Fibroblast of upper back skin (primary cell): ENCODE measurements at places on chromosomes 12 and 14.

GRCh38 chr12:92431146-92431545 is 271.6 kb upstream of the PLEKHG7 start:
- no peak for DNase-seq

DNA sequence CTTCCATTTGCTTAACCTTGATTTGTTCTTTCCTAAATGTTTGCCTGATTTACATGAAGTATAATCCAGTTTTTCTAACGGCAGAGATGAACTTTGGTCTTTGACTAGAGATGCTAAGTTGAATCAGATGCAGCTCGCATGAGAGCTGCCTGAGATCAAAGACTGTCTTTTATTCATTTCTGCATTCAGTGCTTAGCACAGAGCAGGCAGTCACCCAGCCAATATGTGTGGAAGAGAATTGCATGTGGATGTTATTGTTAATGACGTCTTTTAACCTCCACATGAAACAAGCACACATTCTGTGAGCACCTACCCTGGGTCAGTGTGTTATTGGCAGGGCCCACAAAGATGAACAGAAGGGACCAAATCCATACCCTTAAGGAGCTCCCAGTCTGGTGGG is 99.2 kb downstream of the SLC5A8 start:
- no peak for DNase-seq

- DNase-seq: no peak
Observed at GRCh38 chr12:12433203-12433731, 76.4 kb downstream of the BORCS5 start.

DNA sequence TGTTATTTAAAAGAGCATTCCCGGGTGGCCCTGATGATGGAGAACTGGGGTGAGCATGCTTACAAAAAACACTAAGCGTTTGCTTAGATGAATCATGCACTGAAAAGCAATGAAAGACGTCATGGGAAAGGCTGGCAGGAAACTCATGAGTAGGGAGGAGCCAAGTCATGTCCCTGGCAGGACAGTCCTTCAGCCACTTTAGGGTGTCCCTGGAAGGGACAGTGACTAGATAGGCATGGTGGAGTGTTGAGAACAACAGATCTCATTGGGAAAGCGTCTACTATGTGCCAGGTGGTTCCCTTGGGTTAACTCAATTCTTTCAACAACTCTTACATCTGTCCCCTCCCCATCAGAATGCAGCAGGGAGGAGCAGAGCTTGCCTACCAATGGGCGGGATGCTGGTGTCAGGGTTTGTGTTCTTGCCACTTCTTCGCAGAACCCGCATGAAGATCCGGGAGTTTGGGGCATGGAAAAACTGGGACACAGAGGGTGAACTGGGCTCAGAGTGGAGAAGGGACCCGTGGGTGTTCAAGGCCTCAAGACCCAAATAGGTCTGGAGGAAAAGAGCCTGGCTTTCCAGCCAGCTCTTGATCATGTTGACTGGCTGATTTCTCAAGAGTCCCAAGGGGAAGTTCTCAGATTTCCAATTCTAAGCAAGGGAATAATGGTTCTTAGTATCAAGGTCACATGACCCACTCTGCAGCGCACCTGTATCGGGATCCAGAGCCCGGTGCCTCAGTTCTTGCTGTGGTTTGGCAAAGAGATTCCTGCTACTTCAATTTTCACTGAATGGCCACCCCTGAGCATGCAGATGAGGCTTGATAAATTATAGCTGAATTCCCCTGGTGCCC is 653.9 kb upstream of the TBX3 start:
- DNase-seq: peak; percentile 88

DNA sequence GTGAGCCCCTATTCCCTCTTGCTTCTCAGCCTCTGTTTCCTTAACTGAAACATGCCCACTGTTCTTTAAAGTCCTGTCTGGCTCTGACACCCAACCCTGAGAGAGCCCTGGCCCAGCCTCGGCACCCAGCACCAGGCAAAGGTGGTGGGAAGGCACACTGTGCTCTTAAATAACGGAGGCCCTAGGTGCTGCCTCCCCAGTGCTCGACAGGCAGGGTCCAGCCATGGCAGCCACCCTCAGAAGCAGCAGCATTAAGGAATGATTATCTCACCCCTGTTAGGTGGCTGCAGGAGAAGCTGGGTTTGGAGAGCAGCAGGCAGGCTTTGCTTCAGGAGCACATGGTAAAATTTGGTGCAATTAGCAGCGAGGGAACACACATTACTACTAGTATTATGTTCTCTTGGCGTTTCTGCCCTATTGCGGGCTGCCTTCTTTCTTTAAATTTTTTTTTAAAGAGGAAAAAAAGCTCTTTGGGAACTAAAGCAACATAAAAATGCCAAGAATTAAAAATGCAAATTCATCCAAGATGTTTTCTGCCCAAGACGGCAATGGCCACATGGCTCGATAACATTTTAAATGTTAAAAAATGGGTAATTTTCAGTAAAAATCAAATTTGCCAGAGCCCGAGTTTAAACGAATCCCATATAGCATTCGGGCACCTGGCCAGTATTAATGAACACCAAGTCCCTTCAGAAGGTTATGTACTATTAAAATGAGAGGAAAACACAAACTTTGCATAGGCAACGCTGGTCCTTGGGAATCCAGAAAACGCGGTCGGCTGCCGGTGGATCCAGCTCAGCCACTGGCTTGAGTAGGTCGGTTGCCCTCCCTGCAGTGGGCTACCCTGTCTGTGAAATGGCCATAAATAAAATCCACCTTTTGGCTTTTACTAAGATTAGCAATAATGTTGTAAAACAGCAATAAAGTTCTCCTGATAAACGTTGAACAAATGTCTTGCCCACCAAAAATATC is 152.2 kb downstream of the BCL11B start:
- DNase-seq: no peak

- peak; percentile 87 for DNase-seq
Observed at GRCh38 chr14:78253986-78254385, 83.8 kb downstream of the NRXN3 start.

DNA sequence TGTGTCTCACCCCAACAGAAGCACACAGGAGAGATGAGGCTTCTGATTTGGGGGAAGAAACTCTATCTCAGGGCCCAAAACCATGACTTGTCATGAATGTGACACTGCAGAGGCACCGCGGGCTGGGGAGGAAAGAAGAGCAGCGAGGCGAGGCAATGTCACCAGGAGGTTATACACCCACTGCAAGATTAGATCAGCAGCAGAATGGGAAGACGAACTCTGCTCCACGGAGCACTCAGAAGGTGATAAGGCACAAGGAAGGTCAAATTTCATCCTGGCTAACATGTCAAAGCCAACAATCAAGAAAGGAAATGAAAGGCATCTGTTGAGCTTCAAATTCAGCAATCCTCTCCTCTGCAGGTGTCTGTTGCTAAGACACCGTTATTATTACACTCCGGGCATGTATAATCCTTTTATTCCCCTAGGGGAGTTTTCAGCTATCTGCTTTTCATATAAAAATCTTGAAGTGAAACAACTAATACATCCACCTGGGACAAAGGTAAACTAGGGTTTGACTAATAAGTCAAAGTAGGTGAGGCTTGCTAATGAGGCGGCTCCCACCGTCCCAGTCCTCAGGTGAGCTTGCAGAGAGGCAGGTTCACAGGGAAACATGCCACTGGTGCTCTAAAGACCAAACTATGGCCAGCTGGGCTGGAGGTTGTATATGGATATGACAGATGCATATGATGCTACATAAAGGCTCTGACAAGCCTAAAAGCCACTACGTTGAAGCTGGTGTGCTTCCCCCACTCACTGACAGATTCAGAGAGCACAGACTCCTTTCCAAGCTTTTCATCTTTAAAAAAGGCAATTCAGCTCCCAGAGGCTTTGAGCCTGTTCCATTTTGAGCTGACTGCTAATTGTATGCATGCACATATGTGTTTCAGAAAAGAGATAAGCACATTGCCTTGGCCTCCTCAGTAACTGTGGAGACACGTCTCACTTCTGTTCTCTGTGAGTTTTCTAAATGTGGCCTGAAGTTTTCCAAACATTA is 221.2 kb downstream of the NELL2 start:
- no peak for DNase-seq

- DNase-seq: no peak
Observed at GRCh38 chr14:55950135-55950534, 168.1 kb upstream of the PELI2 start.

DNA sequence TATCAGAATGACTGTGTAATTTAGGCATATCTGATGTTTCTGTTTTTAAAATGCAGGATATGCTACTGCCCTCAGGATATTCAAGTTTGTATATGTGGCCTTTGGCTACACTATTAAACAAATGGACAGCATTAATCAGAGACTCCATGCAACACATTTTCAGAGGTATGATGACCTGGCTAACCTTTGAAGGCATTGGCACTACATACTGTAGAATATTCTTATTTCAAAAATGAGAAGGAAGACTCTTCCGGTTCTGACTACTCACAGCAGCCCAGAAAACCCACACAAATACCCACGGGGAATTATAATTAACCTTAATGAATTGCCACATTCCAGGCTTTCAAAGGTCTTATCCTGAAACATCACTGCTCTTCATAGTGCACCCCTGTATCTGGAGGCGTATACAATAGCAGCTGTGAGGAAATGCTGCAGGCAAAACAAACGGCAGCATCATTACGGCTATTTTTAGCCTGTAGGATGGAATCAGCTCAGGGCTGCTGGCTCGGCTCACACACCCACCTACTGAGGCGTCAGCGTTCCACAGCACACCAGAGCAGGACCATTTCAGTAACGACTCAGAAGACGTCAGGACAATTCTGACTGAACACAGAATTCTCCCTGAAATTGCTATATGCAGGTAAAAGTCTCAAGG is 648.5 kb downstream of the RPS29 start:
- peak; percentile 37 for DNase-seq

DNA sequence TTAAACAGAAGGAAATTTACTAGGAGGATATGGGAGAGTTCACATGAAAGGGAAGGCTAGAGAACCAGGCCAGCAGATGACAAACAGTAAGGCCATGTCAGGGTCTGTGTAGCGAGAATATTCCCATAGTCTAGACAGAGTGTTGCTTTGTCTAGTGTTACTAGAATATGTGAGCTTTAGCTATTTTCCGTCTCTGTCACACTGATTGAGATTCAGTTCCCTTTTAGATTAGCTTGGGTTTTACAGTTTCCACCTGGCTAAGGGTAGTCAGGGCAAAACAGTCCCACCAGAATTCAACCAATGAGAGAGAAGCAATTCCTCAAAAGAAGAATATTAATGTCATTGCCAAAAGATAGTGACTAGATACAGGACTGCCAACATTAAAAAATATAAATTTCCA is 82.8 kb upstream of the MDM1 start:
- no peak for DNase-seq

- no peak for DNase-seq
Observed at GRCh38 chr12:131077931-131078391, 124.3 kb downstream of the ADGRD1 start.

GRCh38 chr12:101619858-101620761 is 25.3 kb downstream of the MYBPC1 start:
- DNase-seq: no peak

- peak; percentile 25 for DNase-seq
Observed at GRCh38 chr14:73787486-73788316, 63.9 kb upstream of the PTGR2 start.

- peak; percentile 8 for DNase-seq
Observed at GRCh38 chr14:83255015-83255726, 1721.5 kb upstream of the SEL1L start.

GRCh38 chr14:59823179-59823578 is 47.4 kb downstream of the RTN1 start:
- DNase-seq: no peak

DNA sequence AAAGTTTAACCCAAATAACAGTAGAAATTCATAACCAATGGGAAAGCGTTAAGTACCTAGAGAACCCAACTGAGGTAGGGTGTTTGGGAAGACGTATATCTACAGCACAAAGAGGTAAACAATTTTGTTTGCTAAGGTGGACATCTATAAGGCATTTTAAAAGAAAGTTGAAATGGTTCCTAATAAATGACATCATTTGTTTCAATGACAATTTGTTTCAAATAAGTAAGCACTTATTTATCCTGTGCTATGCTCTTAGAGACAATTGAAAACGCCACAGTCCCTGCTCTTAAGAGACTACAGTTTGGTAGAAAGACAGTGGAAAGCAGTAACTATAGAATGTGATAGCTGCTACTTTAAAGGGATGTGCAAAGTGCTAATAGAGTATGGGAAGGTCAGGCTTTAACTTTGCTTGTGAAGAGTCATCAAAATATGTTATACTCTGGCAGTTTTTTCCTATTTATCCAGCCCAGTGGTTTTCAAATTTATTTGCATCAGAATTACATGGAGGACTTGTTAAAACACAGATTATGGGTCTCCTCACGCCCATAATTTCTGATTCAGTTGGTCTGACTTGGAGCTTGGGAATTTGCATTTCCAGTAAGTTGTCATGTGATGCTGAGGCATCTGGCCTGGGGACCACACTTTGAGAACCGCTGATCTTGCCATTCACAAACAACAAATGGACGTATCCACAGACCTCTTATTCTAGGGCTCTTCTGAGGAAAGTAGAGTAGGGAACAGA is 19.6 kb upstream of the SMCO2 start:
- no peak for DNase-seq

GRCh38 chr12:127401005-127401404 is 866.0 kb upstream of the TMEM132C start:
- DNase-seq: peak; percentile 78

DNA sequence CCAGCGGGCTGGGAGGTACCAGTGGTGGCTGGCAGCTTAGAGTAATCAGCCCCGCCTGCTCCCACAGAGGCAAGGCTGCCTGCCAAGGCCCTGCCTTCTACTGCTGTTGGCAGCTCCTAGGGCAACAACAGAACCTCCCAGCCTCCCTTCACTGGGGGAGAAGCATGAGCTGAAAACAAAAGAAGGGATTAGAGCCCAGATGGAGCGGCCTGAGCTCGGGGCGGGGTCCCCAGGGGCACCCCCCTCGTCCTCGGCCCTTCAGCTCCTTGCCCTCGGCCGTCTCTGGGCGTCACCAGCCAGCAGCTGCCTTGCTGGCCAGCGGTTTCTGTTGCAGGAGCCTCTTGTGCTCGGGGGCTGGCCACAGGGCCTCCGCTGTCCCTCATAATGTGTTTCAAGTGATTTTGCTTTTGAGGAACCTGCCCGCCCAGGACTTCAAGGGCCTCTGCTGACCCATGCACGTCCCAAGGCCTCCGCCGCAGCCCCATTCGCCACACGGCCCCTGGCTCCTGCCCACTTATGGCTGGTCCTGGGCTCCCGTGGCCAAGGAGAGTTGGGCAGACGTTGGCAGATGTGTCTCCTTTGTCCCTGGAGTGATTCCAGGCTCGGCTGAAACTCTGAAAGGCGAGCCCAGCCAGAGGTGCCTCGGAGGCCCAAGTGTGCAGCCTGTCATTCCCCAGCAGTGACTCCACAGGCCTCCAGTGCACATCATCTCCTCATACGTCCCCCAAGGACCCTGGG is 49.7 kb downstream of the PSMA6 start:
- DNase-seq: peak; percentile 75

GRCh38 chr14:79475887-79476532 is 735.3 kb downstream of the DIO2 start:
- no peak for DNase-seq

GRCh38 chr14:50010752-50011151 is 105.6 kb downstream of the VCPKMT start:
- DNase-seq: no peak
